Stomach (tissue), 19 donors: ENCODE measurements at places on chromosomes 6 and 20. TPM values are rescaled to one million over a fixed set of nuclear protein-coding genes. Genes with fewer than 3 reads are reported as not detected.

GRCh38 chr6:39209911-39210310 is 19.4 kb downstream of the KCNK5 start:
- H3K27ac ChIP-seq: peak overlapping the region; percentile 72
- no peak overlapping the region for H3K4me3 ChIP-seq
- H3K27me3 ChIP-seq: no peaks in the 10 kb centered on the region
- H3K4me1 ChIP-seq: peaks cover 48% of the 10 kb centered on the region
- H3K36me3 ChIP-seq: no peaks in the 10 kb centered on the region
- no peak for DNase-seq

DNA sequence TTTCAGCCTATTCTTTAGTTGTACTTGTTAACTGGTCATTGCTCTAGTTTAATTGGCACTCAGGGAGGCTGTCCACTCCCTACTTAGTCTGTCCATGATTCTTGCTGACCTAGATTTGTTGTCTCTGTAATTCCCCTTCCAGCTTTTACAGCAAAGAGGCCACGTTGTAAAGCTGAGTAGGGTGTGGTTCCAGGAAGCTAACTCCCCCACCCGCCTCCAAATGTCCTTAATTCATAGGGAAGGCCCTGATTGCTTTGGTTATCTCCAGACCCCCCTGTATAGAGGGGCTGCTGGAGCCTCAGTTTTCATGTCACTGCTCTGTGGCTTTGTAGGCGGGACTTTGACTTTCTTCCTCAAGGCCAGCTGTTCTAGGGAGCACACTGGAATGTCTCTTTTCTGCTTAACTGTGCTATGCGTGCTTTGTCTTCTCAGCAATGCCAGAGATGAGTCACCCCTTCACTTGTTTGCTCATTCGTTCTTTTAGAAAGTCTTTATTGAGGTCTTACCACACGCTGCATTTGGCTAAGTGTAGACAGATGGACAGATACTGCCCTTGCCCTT is 175.1 kb upstream of the JAG1 start:
- H3K4me3 ChIP-seq: no peak overlapping the region
- DNase-seq: peak; percentile 63
- H3K4me1 ChIP-seq: no peaks in the 10 kb centered on the region
- H3K27ac ChIP-seq: peak overlapping the region; percentile 46
- no peaks in the 10 kb centered on the region for H3K36me3 ChIP-seq

DNA sequence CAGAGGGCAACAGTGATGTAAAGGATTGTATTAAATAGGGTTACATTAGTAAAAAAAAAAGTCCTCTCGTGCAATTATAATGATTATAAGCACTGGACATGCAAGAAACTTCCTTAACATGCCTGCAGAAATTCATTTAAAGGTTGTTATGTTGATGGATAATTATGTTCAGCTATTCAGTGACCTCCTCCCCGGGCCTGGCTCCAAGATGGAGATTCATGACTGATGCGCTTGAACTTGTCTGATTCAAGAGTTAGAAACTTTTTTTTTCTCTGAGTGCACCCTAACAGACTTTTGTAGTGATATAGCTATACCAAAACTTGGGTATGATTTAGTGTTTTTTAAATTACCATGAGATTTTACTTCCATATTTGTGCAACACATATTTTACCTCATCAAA is 1170.0 kb upstream of the CITED2 start:
- no peak overlapping the region for H3K27ac ChIP-seq
- H3K4me3 ChIP-seq: no peak overlapping the region
- DNase-seq: no peak
- no peaks in the 10 kb centered on the region for H3K36me3 ChIP-seq
- no peaks in the 10 kb centered on the region for H3K27me3 ChIP-seq

NRSN1 gene
- 0.29 TPM for total RNA-seq

GRCh38 chr20:13147071-13147963 is 73.8 kb upstream of the ISM1 start:
- DNase-seq: no peak
- no peaks in the 10 kb centered on the region for H3K4me1 ChIP-seq
- H3K27me3 ChIP-seq: no peaks in the 10 kb centered on the region
- no peaks in the 10 kb centered on the region for H3K36me3 ChIP-seq
- H3K27ac ChIP-seq: no peak overlapping the region

PSORS1C2 gene
- total RNA-seq: not detected

PLAGL2 gene
- 10.4 TPM for total RNA-seq

NTSR1 gene
- 15.9 TPM for total RNA-seq

DNA sequence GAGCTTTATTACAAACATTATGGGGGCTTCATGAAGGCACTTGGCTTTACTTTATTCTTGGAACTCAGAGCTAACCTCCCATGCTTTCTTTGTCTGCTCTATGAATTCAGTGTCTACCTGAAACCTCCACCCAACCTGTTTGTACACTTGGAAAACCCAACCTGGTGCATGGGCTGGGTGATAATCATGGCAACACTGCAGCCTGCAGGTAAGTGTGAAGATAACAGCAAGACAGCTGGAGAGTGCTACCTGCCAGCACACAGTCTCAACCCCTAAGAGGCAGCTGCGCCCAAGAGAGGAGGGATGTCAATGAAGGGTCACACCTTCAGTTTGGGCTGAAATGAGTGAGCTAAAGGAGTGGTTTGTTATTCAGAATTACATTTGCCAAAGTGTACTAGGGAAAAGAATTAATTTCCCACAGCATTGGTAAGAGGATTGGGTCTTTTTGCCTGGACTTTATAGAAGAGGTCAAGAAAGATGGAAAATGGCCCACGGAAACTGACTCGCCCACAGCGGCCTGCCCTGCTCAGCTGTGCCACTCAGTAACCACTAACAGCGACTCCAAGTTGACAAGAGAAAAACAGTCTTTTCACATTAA is 24.4 kb downstream of the FOXQ1 start:
- DNase-seq: peak; percentile 76
- peaks cover 24% of the 10 kb centered on the region for H3K4me1 ChIP-seq
- peak overlapping the region; percentile 86 for H3K27ac ChIP-seq
- H3K4me3 ChIP-seq: no peak overlapping the region
- no peaks in the 10 kb centered on the region for H3K36me3 ChIP-seq
- H3K27me3 ChIP-seq: no peaks in the 10 kb centered on the region

- no peak for DNase-seq
- H3K4me1 ChIP-seq: no peaks in the 10 kb centered on the region
- no peaks in the 10 kb centered on the region for H3K36me3 ChIP-seq
- no peaks in the 10 kb centered on the region for H3K27me3 ChIP-seq
- H3K27ac ChIP-seq: no peak overlapping the region
Measured at GRCh38 chr6:126914801-126915200, 203.7 kb upstream of the RSPO3 start.

- no peak overlapping the region for H3K27ac ChIP-seq
- no peaks in the 10 kb centered on the region for H3K27me3 ChIP-seq
- no peaks in the 10 kb centered on the region for H3K4me1 ChIP-seq
- H3K4me3 ChIP-seq: no peak overlapping the region
Measured at GRCh38 chr6:18551228-18551627, 164.1 kb downstream of the RNF144B start.

- peak; percentile 55 for DNase-seq
- H3K4me1 ChIP-seq: peaks cover 5% of the 10 kb centered on the region
- H3K4me3 ChIP-seq: no peak overlapping the region
- no peaks in the 10 kb centered on the region for H3K27me3 ChIP-seq
Measured at GRCh38 chr6:14730654-14731053, 515.2 kb upstream of the JARID2 start.
